ENCODE measurements at places on chromosomes 11 and 22.
A peak's percentile ranks its signal among the peaks of the same experiment; 100 is the strongest.

DNA sequence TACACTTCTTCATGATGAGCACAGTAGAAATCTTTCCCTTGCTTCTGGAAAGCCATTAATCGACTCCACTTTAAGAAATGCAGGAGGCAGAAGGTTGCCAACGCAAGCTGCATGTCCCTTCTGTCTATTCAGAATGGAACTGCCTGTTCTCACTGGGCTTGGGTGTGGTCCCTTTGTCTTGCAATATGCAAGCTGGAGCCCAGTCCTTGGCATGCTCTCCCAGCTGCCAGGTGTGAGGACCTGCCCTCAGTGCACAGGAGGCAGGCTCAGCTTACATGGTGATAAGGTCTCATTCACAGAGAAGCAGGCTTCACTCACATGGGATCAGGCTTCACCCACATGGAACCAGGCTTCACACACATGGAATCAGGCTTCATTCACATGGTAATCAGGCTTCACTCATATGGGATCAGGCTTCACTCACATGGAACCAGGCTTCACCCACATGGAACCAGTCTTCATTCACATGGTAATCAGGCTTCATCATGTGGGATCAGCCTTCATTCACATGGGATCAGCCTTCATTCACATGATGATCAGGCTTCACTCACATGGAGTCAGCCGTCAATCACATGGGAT, 59.2 kb upstream of the USP47 start:
- DNase-seq = peak; percentile 66

DNA sequence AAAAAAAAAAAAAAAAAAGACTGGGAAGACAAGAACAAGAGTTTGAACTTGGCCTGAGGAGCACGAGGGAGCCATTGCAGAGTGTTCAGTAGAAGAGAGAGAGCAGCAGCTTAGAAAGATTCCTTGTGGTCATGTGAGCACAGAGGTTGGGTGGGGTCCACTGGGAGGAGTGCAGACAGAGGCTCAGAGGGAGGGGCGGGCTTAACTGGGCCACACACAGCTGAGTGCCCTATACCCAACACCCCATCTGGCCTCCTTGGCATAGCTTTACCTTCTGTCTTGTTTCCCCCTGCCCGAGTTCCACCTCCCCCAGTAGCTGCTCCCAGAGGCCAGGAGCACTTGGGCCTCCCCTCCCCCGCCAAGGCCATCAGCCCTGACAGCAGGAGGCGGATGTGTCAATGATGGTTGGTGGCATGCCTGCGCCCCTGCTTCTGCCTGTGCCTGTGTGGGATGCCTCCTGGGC, 12.1 kb downstream of the C11orf86 start:
- no peak for DNase-seq

DNA sequence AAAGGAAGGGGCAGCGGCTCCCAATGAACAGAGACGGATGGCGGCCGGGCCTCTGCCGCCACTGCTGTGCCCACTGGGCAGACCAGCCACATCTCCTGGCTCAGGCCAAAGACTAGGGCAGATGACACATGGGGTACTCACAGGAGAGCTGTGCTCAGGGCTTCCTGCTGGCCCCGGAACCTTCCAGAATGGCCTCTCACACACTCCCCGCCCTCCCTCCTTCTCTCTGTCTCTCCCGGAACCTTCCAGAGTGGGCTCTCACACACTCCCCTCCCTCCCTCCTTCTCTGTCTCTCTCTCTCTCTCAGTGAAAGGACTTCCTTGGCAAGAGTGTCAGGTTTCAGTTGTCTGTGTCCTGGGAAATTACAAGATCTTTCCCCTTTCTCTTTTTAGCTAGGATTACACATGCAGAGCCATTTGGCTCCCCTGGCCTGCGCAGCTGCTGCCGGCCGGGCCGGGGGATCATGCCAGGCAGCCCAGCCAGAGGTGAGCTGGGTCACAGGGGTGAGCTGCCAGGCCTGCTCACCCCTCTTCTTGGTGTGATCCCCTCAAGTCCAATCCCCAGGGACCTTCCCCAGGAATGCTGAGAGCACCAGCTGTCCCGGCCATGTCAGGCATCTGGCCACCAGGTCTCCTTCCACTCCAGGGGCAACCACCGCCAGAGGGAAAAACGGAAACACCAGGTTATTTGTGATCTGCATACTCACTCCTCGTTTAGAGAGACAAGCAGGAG, 45.3 kb upstream of the ADA2 start:
- no peak for DNase-seq

GRCh38 chr11:116505298-116506262, 267.2 kb downstream of the BUD13 start:
- DNase-seq = peak; percentile 15

DNA sequence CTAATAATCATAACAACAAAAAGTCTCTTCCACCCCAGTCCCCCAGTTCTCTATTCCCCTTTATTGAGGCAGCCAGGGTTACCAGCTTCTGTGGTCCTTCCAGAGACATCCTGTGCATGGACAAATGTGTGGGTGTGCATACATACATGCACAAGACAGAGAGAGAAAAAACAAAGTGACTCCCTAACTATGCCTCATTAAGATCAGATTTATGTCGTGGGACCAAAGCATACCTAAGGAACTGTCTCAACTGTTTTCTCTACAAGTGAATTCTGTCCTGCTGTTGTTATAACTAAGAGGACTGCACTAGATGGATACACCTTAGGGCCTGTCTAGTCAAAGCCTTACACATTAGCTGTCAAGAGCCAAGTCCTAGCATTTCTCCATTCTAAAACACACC, 106.7 kb downstream of the MRTFA start:
- DNase-seq = no peak
